ENCODE measurements at places on chromosomes 2 and 18. TPM values are rescaled to one million over a fixed set of nuclear protein-coding genes. Genes with fewer than 3 reads are reported as not detected.

IMMT gene
- 52.0 TPM for total RNA-seq

CTLA4 gene
- not detected for total RNA-seq

PCGF1 gene
- 33.7 TPM for total RNA-seq

PDE1A gene
- total RNA-seq = 0.64 TPM

LRRC30 gene
- total RNA-seq = not detected

MAP2 gene
- 5.3 TPM for total RNA-seq

BOLL gene
- not detected for total RNA-seq

KYNU gene
- 41.1 TPM for total RNA-seq

LRRTM4 gene
- not detected for total RNA-seq

TMBIM1 gene
- 698 TPM for total RNA-seq

EPB41L3 gene
- 0.43 TPM for total RNA-seq

HOXD13 gene
- not detected for total RNA-seq

VWC2L gene
- total RNA-seq = not detected

CCDC102B gene
- total RNA-seq = not detected

SERPINB10 gene
- 4.8 TPM for total RNA-seq

CHPF gene
- 131 TPM for total RNA-seq

DSG4 gene
- total RNA-seq = not detected

C2orf66 gene
- total RNA-seq = 0.43 TPM

RGPD3 gene
- 0.21 TPM for total RNA-seq

ASTL gene
- not detected for total RNA-seq

TAF4B gene
- 13.3 TPM for total RNA-seq

TANC1 gene
- total RNA-seq = 22.6 TPM

TSPYL6 gene
- total RNA-seq = not detected

FIGN gene
- total RNA-seq = 0.64 TPM

EMILIN2 gene
- 1.3 TPM for total RNA-seq

AQP12A gene
- not detected for total RNA-seq

COL4A4 gene
- 1.9 TPM for total RNA-seq

B3GNT2 gene
- 41.9 TPM for total RNA-seq

ANKRD30B gene
- total RNA-seq = not detected

TTR gene
- total RNA-seq = not detected

CCBE1 gene
- total RNA-seq = 1.9 TPM

ANKRD53 gene
- total RNA-seq = under 0.01 TPM

MAPK4 gene
- 0.48 TPM for total RNA-seq

ABHD1 gene
- total RNA-seq = not detected

OTOF gene
- under 0.01 TPM for total RNA-seq

GAREM2 gene
- 0.72 TPM for total RNA-seq

NOL4 gene
- total RNA-seq = under 0.01 TPM

IL1RL2 gene
- 2.2 TPM for total RNA-seq

DPP10 gene
- total RNA-seq = not detected

TMEM237 gene
- 26.7 TPM for total RNA-seq

PLEK gene
- total RNA-seq = not detected

CYBRD1 gene
- total RNA-seq = 27.7 TPM

STPG4 gene
- not detected for total RNA-seq

APCDD1 gene
- total RNA-seq = not detected

HSPE1 gene
- total RNA-seq = 90.8 TPM

POTEJ gene
- total RNA-seq = not detected

HOXD3 gene
- not detected for total RNA-seq

REG1B gene
- not detected for total RNA-seq

POMC gene
- total RNA-seq = not detected

TUBB8B gene
- total RNA-seq = 0.24 TPM

ALK gene
- total RNA-seq = not detected

KRTCAP3 gene
- total RNA-seq = 28.6 TPM

CCDC85A gene
- total RNA-seq = not detected
